DMS 273 treated with DMSO at 0.1 percent for 48 hours (cell line): ENCODE measurements at places on chromosomes 16 and 17.

GRCh38 chr17:13636951-13637350, 35.2 kb upstream of the HS3ST3A1 start:
- DNase-seq: no peak

DNA sequence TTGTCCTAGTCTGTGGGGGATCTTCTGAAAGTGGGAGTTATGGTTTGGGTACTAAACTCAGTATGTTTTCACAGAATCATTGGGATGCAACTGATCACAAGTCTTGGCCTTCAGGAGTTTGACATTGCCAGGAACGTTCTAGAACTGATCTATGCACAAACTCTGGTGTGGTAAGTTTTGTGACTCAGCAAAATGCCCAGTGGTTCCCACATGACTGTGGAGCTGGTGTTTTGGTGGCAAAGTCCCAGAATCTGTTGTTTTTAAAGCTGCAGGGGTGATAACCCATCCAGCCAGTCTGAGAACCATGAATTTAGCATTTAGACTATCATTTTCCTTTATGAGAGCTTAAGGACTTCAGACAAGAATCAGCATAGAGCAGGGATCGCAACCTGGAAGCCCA, 40.6 kb downstream of the GDE1 start:
- DNase-seq: no peak

- DNase-seq: no peak
Observed at GRCh38 chr16:76835779-76836300, 355.1 kb upstream of the MON1B start.

GRCh38 chr17:48637323-48638260, 11.4 kb upstream of the HOXB9 start:
- no peak for DNase-seq

DNA sequence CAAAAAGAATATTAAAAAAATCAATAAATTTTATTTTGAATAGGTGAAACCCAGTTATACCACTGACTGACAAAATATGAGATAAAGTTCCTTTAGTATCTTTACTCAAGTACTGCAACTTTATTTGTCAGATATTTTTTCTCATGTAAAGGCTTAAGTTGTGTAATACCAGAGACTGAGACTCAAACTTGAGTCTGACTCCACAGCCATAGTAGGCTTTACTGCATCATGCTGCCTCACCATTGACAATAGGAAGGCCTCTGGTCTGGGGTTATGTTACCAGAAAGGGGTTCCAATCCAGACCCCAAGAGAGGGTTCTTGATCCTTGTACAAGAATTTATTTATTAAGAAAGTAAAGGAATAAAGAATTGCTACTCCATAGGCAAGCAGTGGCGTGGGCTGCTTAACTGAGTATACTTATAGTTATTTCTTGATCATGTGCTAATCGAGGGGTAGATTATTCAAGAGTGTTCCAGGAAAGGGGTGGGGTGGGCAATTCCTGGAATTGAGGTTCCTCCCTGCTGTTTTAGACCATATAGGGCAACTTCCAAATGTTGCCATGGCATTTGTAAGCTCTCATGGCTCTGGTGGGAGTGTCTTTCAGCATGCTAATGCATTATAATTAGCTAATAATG, 187.4 kb upstream of the WSB1 start:
- DNase-seq: no peak

- DNase-seq: no peak
Observed at GRCh38 chr17:55903028-55903690, 152.3 kb downstream of the PCTP start.

- no peak for DNase-seq
Observed at GRCh38 chr17:10349403-10349802, 23.4 kb downstream of the MYH13 start.

GRCh38 chr16:89150090-89150835, 21.3 kb upstream of the CDH15 start:
- peak; percentile 31 for DNase-seq

DNA sequence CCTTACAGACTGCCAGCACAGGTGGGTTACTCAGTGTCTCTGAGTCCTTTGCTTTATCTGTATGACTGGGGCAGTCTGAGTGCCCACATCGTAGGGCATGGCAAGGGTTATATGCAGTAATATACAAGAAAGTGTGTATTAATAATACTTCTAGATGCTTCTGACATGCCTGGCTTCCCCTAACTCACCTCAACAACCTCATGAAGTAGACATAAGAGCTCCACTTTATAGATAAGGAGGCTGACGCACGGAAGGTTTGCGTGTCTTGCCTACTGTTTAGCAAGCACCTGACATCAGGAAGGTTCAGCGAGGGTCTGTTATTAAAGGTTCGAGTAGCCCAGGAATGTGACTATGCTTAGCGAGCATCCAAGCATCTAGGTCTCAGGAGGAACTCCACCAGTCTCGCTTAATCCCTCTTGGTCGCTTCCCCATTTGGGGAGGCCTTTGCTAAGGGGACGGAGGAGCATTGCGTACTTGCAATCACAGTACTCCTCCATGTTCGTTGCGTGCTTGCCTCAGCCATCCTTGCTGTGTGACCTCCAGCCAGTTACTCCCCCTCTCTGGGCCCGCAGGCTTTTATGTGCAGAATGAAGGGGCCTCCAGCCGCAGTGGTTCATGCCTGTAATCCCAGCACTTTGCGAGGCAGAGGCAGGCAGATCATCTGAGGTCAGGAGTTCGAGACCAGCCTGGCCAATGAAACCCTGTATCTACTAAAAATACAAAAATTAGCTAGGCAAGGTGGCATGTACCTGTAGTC, 1.6 kb downstream of the KCNG4 start:
- DNase-seq: no peak

GRCh38 chr16:22285080-22285479, 12.1 kb upstream of the POLR3E start:
- DNase-seq: no peak

GRCh38 chr17:17440010-17440843, 36.6 kb upstream of the MED9 start:
- DNase-seq: peak; percentile 29

GRCh38 chr17:76701471-76701967, 9.2 kb downstream of the MXRA7 start:
- no peak for DNase-seq

- no peak for DNase-seq
Observed at GRCh38 chr16:83418565-83418964, 389.2 kb upstream of the HSBP1 start.

- DNase-seq: peak; percentile 85
Observed at GRCh38 chr17:68910251-68910705, 44.9 kb downstream of the ABCA8 start.

GRCh38 chr17:37187262-37187661, 188.5 kb upstream of the C17orf78 start:
- no peak for DNase-seq

GRCh38 chr17:7588553-7589203, 1.2 kb downstream of the SOX15 start:
- DNase-seq: no peak

DNA sequence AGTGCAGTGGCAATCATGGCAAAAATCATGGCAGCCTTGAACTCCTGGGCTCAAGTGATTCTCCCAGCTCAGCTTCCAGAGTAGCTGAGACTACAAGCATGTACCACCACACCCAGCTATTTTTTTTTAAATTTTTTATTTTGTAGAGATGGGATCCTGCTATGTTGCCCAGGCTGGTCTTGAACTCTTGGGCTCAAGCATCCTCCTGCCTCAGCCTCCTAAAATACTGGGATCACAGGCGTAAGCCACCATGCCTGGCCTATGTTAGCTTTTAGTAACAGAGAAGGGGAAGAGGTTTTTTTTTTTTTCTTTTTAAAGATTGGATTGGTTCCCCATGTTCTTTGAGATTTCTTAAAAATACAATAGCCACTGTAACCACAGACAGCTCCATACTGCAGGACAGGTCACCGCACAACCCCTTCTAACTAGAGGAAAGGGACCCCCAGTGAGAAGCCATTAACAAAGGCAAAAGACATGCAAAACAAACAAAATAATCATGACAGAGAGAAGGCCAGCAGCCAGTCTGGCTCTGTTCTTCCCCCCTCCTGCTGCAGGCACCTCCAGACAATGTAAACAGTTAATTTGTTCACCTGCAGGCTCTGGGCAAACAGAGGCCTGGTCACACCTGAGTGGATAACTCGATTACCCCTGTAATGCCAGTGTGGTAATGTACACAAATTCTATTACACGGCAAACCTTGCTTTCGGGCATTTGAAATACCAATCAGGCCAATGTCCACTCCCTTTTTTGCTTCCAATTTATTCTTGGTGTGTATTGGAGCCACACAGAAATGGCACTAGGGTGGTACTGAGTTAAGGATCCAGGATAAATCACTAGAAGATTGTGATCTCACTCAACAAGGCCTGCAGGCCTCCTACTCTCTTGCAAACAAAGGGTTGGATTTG, 52.9 kb downstream of the SNX11 start:
- no peak for DNase-seq

DNA sequence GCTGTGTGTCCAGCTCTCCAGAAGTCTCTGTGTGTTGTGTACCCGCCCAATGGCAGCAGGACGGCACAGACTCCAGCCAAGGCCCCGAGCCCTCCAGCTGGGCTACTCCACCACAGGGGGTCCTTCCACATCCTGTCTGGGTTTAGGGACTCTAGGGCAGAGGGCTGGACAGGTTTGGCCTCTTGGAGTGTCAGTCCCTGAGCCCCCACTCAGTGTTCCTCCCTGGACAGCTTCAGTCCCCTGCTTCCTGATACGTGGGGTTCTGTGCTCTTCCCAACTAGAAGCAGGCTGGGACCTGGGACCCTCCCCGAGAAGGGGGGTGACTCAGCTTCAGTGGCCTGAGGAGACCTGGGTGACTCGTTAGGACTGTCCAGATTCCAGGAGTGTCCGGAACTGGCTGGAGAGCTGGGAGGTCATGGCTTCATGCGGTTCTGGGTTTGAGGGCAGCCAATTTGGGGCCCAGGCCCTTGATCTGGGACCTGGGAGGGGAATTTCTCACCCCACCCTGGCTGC, 4.2 kb downstream of the CDK3 start:
- DNase-seq: no peak

- DNase-seq: peak; percentile 61
Observed at GRCh38 chr17:60087882-60088669, 9.4 kb upstream of the HEATR6 start.

GRCh38 chr17:29566473-29567303, at the start of gene ABHD15:
TSS of gene ABHD15 (minus strand) at chr17:29567037. CDS start at chr17:29566966, 71 bp downstream.
- peak; percentile 24 for DNase-seq
